HuH-7 (cell line): ENCODE measurements at places on chromosomes 3 and 15.

DNA sequence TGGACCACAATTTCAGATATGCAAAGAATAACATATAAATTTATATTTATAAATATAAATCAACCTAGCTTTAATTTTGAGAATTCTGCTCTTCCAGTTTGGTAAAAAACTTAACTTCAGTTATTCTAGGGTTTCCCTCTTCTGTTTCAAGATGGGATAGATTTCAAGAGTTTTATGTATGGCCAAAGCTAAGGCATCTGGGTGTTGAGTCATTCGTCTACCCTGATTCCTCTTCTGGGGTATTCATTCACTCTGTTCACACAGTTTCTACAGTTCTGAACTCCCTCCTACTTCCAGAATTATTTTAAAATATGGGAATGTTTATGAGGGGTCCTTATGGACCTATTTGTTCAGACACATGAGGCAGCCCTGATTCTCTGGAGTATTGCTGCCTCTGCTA lies 4.2 kb upstream of the FGF7 start:
- no peak for DNase-seq

GRCh38 chr3:65575376-65575840 lies 463.3 kb downstream of the MAGI1 start:
- no peak for DNase-seq

DNA sequence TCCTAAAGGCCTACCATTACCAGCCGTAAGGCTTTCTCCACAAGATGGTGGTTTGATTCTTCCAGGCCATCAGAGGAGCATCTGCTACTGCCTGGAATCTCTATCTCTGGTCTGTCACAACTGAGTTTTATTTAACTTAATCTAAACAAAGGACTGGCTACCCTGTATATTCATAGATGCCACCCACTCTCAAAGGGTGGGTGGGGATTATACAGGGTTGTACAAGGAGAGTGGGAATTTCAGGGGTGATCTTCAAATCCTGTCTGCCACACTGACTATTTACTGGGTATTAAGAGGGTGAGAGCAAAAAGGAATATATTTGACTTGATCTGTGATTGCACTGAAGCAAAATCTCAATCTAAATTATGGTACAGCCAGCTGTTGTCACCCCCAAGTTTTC lies 253.3 kb downstream of the MBNL1 start:
- no peak for DNase-seq

DNA sequence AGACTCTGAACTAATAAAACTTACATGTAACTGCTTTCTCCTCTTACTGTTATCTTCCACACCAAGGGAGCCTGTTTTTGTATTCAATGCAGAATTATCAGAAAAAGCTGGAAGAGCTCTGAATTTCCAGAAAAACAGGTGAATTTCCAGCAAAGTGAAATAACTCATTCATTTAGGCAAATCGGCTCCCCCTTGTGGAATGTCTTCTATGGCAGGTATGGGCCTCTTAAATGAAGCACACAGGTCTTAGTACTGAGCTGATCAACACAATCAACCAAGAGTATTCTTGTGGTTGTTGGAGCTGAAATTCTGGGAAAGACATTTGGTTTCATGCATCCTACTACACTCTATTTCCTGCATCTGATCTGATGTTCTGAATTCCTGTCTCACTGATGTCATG lies 31.0 kb upstream of the PTPRG start:
- peak; percentile 2 for DNase-seq

- DNase-seq = no peak
Measured at GRCh38 chr3:171365489-171365888, 94.7 kb downstream of the TNIK start.

GRCh38 chr3:158106766-158107471 lies 699 bp upstream of the SHOX2 start:
- DNase-seq = no peak

DNA sequence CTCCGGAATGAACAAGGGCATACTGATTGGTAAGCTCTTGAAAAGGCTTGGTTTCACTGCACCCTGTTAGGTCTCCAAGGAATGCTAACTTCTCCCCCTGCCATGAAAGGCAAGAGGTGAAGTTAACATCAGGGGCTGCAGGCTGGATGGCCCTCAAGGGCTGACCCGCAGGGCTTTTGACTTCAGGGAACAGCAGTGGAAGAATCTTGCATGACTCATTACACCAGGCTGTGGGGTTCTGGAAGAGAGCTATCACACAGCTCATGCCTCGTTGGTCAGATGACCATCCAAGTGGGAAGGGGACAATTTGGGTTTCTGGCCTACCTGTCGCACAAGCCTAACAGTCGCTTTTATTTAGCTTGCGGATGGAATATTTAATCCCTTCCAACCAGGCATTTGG lies 23.6 kb upstream of the ATG7 start:
- DNase-seq = no peak
